ENCODE measurements at places on chromosomes 12 and 14.
A peak's percentile ranks its signal among the peaks of the same experiment; 100 is the strongest.

DNA sequence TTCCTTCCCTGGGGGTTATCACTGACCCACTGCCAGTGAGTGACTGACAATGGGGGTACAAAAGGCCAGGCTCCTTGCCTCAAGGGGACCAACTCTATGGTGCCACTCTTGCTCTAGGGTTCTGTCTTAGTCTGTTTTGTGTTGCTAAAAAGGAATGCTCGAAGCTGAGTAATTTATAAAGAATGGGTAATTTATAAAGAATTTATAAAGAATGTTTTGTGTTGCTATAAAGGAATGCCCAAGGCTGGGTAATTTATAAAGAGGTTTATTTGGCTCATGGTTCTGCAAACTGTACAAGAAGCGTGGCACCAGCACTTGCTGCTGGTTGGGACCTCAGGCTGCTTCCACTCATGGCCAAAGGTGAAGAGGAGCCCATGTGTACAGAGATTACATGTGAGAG lies 15.8 kb upstream of the RASSF8 start:
- DNase-seq, result no peak

DNA sequence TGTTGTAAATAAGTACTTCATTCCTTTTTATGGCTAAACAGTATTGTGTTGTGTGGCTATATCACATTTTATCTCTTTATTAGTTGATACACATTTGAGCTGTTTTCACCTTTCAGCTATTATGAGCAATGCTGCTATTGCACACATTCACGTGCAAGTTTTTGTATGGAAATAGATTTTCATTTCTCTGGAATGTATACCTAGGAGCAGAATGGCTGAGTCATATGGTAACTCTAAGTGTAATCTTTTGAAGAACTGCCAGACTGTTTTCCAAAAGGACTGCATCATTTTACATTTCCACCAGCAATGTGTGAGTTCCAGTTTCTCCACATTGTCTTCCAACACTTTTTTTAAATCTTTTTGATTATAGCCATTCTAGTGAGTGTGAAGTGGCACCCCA lies 134.0 kb downstream of the SRGAP1 start:
- no peak for DNase-seq

DNA sequence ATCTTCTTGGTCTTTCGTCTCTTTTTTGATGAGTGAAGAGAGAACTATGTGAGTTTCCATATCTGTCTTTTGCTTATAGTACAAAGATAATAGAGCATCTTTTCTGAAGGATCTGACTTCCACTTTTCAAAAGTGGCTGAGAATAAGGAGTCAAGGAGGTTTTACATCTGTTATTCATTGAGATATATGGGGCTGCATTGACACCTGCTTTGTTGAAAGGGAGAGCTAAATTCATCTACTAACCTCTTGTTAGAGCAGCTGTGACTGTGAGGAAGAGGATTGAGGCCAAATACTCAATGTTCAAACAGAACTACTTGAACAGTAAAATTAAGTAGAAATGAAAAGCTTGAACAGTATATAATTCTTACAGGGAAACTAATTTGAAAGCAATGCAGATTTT lies 130.2 kb upstream of the ATP2B1 start:
- DNase-seq, result no peak

DNA sequence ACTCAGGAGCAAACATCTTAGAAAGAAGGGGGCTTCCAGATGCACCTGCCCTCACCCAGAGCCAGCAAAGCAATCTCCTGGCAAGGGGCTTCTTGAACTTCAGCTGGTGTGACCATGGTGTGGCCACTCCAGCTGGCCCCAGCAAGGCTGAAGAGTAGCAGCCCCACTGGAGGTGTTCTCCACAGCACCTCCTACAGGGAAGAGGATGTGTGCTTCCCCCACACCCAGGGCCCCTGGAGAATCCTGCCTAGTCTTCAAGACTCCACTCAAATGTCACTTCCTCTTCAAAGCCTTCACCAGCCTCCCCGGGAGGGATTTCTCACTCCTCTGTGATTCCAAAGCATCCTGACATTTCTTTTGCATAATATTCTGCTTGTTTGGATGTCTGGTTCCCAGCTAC lies 8.5 kb downstream of the RAB15 start:
- no peak for DNase-seq

DNA sequence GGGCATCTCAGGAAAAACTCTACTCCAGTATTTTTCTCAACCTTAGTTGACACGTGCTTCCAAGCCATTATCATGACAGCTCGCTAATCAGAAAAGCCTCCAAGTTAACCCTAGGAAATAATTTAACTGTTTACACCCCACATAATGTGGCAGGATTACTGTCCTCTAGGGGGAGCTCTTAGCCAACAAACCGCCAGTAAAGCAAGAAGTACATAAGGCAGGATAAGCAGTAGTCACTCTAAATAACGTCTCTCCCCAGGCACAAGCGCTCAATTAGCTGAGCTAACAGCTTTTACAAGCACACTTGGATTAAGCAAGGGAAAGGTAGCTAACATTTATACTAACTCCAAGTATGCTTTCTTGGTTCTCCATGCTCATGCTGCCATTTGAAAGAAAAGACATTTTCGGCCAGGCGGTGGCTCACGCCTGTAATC lies 22.8 kb downstream of the APOBEC1 start:
- peak; percentile 52 for DNase-seq

- DNase-seq, result peak; percentile 24
Measured at GRCh38 chr12:48004053-48004941, at the start of gene COL2A1. COL2A1 (minus strand) TSS chr12:48004476; CDS start chr12:48004321, 155 bp downstream.

DNA sequence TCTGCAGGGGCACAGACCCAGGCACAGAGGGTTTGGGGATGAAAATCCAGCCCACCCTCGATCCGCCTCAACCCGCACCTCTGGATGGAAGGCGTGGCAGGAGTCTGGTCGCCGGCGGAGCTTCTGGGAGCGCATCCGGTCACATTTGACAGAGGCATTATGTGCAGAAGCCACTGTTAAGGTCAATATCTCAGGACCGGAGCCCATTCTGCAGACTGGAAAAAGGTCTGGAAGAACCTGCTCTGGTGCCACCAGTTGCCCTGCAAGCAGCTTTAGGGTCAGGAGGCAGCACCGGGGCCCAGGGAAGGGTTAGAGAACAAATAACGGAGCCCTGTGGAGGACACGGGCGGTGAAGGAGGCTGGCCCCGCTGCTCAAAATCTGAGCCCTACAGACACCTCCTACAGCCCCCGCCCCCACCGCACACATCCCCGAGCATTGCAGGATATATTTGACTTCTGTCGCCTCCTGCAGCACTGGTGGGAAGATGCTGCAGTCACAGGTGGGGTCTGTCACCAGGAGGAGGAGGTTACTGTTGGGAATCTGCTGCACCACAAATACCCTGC lies 25.1 kb upstream of the LRTM2 start:
- DNase-seq, result no peak

- DNase-seq, result no peak
Measured at GRCh38 chr14:57928732-57929131, 62.8 kb upstream of the SLC35F4 start.

DNA sequence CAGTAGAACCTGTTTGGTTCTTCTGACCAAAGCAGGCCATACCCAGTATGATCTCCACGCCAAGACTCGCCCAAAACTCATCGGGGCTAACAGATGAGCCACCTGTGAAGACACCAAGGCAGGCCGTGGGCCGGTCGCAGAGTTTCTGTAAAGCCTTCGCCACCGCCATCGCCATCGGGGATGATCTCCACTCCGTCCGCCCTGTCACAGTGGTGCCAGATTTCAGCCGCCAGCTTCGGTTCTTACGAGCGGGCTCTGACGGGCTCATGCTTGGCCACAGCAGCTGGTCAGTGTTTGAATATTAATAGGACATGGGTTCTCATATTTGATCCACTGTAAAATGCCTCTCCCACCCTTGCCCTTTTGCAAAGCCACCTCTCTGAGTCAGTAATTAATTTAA lies 113.2 kb upstream of the TMEM132D start:
- DNase-seq, result no peak

GRCh38 chr14:74324931-74325361 lies 22.2 kb upstream of the ABCD4 start:
- DNase-seq, result no peak

DNA sequence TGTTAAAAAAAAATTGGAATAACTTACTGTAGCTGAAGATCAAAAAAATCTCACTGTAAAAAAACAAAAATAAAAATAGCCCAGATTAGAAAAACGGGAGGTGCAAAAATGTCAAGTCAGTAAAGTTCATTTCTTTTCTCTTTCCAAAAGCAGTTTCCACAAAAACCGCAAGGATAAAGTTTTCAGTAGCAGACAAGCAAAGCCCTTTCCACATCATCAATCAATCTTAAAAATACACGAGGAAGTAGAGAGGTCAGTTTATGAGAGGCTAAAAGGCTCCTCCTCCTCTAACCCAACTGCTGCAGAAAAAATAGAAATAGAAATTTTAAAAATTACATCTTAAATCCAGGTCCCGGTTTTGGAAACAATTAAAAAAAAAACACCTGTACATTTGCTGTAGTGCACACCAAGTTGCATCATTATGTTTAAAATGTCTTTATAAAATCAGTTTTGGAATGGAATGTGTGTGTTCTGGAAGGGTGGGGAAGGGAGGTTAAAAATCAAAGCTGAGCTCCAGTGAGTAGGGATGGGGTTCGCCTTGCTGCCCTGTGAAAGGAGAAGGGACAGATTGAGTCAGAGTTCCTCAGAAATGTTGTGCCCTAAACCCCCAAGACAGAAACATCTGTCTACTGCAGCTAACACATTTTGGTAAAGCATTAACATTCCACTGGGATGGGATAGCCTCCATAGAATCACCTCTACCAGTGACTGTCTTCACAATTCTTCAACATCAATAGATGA lies 5.8 kb downstream of the HNRNPC start:
- DNase-seq, result no peak

- DNase-seq, result no peak
Measured at GRCh38 chr14:96823652-96824051, 26.5 kb downstream of the VRK1 start.

DNA sequence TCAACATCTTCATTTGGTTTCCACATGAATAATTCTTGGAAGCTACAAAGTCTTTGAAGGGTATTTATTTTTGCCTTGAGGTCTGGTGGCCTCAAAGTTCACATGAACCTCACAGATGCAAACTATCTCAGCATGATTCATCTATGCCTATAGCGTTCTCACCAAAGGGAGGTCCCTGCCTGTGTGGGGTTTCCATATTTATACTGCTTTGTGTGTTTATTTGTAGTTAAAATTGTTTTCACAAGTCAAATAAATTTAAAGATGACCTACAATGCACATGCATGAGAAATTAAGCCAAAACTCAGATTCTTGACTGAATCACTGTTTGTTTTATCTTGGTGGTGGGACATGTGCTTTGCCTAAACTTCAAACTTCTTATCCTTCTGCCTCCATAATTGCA lies 176.7 kb downstream of the PPM1H start:
- no peak for DNase-seq

- DNase-seq, result no peak
Measured at GRCh38 chr14:47549886-47550285, 125.5 kb downstream of the MDGA2 start.

- DNase-seq, result no peak
Measured at GRCh38 chr14:24280797-24281460, 9.5 kb upstream of the RABGGTA start.

GRCh38 chr12:34340534-34341361 lies 318.5 kb downstream of the ALG10 start:
- DNase-seq, result no peak

DNA sequence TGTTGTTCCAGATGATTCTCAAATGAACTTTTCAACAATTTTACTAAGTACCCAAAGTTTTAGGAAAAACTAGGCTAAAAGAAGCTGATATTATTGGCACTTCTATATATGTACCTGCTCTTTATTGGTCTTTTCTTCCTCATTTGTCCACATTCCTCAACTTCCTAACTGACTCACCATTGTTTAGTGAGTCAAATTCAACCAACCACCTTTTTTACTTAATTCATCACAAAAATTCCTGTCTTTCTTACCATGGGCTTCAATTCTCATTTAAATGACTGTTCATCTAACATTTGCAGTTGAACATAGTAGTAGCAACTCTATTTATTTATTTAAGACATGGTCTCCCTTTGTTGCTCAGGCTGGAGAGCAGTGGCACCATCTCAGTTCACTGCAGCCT lies 47.6 kb upstream of the SLC2A13 start:
- no peak for DNase-seq

DNA sequence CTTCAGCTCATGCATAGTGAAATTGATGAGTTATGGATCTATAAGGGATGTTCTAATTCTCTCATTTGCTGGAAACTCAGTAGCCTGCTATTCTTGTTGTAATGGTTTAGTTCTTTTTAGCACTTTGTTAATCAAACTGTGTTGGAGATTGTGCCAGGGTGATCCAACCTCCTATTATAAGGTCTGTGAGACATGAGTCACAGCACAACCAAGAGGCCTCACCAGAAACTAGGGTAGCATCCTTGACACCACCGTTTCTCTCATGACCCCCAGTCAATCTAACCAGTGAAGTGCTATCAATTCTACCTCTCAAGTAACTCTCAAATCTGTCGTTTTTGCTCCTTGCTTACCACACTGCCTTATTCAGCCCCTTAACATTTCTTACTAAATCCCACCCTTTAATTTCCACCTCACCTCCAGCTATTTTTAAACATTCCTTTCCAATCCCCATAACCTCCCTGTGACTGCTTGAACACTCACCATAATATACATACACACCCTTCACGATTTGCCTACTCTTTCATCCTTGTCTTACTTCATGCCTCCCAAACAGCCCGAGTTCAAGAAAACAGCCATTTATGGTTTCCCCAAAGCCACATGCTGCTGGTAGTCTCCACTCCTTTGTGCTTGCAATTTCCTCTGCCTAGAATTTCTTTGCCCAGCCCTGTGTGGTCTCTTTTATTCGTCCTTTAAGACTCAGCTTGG lies 53.9 kb upstream of the NUDT4 start:
- DNase-seq, result no peak

- no peak for DNase-seq
Measured at GRCh38 chr14:52266179-52266578, 1.3 kb upstream of the PTGDR start.

GRCh38 chr12:132592282-132592970 lies 18.0 kb downstream of the LRCOL1 start:
- DNase-seq, result no peak

GRCh38 chr12:67519484-67520433 lies 128.8 kb upstream of the DYRK2 start:
- no peak for DNase-seq

- no peak for DNase-seq
Measured at GRCh38 chr14:80017795-80018194, 193.5 kb downstream of the DIO2 start.

GRCh38 chr12:45612044-45612794 lies 117.3 kb upstream of the ARID2 start:
- no peak for DNase-seq

- no peak for DNase-seq
Measured at GRCh38 chr14:64951724-64952123, 9.2 kb upstream of the GPX2 start.

- no peak for DNase-seq
Measured at GRCh38 chr12:32881107-32881506, 15.5 kb downstream of the PKP2 start.

DNA sequence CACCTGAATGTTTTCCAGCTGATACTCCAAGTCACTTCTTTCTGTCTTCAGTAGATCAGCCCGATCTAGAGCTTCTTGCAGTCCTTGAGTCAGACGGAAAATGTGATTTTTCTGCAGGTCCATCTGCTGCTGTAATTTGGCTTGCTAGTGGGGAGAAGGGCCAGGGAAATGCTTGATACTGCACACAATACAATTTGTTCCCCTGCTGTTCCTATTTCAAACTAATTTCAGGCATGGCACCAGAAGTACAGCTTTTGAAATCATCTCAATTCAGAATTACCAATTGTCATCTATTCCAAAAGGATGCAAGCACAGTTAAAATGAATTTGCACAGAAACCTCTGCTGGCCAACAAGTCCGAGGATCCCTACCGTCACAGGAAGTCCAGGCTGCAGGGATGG lies 53.4 kb downstream of the PRKAB1 start:
- no peak for DNase-seq

- DNase-seq, result no peak
Measured at GRCh38 chr14:23613242-23614070, 22.7 kb upstream of the DHRS2 start.
